ENCODE measurements at places on chromosomes 4 and X.

DNA sequence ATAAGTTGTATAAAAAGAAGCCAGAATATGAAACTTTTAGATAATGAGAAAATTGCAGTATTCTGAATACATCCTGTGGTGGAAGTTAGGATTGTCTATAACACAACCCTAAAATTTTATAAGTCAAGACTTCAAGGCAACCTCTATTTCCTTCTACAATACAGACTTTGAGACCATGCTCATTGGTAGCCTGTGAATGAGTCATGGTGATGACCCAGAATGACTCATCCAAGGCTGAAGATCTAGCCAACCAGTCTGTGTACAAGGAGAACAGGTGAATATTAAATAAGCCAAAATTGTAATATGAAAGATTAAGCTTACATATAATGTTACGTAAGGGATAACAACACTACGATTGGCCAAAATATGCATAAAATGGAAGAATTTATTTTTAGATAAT, 475.9 kb upstream of the GALNT7 start:
- no peak for DNase-seq

- DNase-seq, result no peak
Measured at GRCh38 chrX:42102586-42103282, 179.4 kb upstream of the CASK start.

DNA sequence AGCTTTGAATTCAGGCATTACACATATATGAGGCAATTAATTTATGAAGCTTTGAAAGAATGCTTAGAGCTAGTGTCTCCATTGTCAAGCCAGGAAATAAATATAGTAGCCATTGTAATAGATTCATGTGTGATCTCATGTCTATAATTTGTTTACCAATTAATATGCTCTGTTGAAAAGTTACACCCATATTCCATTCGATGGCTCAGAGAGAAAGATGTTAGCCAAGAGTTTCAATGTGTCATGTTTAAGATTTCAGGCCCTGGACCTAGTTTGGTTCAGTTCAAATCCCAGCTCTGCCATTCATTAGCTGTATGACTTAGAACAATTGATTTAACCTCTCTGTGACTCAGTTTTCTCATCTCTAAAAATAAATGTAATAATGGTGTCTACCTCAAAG, 263.3 kb downstream of the SNCA start:
- no peak for DNase-seq

DNA sequence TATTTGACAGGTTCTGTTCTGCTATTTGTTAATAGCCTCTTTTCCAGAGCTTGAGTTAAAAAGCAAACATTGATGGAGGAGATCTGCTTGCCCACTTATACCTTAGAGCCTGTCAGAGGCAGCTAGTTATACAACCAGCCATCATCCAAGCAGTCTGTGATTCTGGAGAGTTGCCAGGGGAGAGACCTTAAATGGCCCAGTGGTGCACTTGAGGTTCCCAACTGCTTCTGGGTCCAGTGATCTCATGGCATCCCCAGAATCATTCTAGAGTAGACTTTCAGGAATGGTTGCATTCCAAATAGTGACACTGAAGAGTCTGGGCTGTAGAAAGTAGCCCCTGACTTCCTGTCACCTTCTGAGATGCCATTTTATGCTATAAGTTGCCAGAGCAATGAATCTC, 160.7 kb downstream of the FHIP1A start:
- DNase-seq, result no peak
